ENCODE measurements at places on chromosomes 3 and 15.

- no peak for DNase-seq
These were observed 15.9 kb upstream of the MFSD1 start for GRCh38 chr3:158785972-158786371.

- DNase-seq: no peak
These were observed 48.6 kb downstream of the CHP1 start for GRCh38 chr15:41279535-41280283.

GRCh38 chr3:127342735-127343134 is 54.9 kb upstream of the PRR20G start:
- no peak for DNase-seq

DNA sequence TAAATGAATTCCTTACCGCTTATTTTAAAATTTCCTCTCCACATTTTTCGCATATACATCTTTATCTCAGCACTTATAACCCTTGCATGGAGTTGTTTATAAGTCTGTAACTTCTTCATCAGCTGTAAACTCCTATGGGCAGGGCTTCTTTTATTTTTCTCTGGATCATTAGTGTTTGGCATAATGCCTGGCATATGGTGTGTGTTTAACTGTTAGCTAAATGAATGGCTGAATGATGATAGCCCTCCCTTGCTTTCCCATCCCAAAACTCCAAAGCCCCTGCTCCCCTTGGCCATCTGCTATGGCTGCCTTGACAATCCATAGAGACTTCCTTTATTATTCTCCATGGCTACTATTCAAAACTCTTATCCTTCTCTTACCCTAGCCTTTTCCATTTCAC is 48.1 kb upstream of the SEMA6D start:
- DNase-seq: peak; percentile 11

- peak; percentile 84 for DNase-seq
These were observed 208.4 kb upstream of the NANOGP8 start for GRCh38 chr15:35293353-35294130.

- DNase-seq: no peak
These were observed 20.0 kb upstream of the IREB2 start for GRCh38 chr15:78417754-78418630.

- DNase-seq: no peak
These were observed 15.7 kb downstream of the C3orf33 start for GRCh38 chr3:155790272-155790925.

- peak; percentile 30 for DNase-seq
These were observed 555 bp downstream of the ATP11B start for GRCh38 chr3:182793663-182794454.

- no peak for DNase-seq
These were observed 23.6 kb downstream of the ZBTB38 start for GRCh38 chr3:141391991-141392316.

DNA sequence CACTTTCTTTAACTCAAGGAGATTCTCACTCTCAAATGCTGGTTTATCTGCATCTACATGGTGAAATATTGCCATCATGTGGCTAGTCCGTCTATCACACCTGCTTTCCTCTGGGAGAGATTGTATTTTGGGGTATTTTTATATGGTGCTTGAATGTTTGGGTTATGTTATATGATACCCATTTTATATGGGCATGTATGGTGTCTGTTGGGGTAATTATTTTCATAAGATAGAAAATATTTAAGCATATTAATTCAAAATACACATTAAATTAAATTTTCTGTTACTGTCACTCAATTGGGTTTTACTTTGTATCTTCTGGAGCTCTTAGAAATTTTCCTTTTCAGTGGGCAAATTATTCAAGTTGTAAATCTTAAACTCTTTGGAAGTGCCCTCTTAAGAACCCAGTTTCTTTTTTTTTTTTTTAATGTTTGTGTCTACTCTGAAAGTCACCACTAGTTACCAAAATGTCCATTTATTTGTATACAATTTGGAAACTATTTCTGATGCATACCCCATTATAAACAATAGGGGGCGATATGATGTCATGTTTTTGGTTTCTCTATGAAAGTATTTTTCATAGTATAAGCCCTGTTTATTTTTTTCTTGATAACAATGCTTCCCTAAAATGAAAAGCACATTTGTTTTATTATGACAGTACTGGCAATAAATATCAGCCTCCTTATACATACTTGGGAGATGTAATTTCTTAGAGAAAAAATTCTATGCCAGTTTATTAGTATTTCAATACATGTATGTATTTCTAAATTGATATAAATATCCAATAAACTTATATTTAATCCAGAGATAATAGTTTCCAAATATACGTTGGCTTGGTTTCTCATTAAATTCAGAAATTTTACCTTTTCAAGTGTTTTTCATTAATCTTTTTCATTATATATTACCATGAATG is 36.1 kb upstream of the PLSCR5 start:
- DNase-seq: peak; percentile 69

DNA sequence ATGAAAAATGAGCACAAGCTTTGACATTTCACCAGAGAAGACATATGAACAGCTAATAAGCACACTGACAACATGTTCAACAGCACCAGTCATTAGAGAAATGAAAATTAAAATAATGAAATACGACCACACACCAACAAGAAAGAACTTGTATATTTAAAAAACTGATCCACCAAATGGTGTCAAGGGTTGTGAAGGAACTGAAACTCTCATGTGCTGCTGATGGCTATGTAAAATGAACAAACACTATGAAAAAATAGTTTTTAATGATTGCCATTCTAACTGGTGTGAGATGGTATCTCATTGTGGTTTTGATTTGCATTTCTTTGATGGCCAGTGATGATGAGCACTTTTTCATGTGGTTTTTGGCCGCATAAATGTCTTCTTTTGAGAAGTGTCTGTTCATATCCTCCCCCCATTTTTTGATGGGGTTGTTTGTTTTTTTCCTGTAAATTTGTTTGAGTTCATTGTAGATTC is 193.8 kb downstream of the SCAPER start:
- DNase-seq: no peak

- no peak for DNase-seq
These were observed 222.3 kb downstream of the MEIS2 start for GRCh38 chr15:36877796-36878683.

DNA sequence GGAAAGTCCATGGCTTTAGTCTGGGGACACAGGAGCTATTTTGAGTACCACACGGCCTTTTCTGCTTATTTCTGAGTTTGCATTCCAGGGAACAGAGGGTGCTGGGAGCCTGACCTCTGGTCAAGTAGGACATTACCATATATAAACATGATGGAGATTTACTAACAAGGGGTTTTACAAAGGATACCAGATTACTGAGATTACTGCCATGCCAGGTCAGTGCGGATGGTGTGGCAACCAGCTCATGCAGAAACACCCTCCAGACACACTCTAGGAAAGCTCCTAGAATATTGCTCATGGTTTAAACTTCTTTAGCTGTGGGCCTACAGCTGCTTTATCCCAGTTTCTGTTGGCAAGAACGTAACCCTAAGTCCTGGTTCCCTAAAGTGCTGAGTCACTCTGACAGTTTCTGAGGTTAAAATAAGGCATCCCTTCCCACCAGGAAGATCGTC is 54.3 kb upstream of the AGTR1 start:
- DNase-seq: peak; percentile 70

DNA sequence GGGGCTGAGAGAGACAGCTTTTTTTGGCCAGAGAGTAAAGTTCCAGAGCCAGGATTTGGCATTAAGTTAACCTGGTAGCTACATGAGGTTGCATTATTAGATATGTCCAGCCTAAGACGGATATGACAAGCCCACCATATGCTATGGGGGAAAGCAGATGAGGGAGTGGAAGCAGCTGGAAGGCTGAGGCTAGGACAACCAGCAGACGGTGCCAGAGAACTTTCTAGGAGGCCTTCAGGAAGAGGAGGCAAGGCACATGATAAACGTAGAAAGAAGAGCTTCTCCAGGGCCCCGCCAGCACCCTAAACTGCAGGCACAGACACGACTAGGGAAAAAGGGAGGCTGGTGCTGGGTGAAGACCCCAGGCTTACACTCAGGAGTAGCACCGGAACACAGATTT is 87.0 kb downstream of the CTNNB1 start:
- no peak for DNase-seq

GRCh38 chr3:190504354-190505125 is 9.3 kb upstream of the IL1RAP start:
- DNase-seq: no peak

DNA sequence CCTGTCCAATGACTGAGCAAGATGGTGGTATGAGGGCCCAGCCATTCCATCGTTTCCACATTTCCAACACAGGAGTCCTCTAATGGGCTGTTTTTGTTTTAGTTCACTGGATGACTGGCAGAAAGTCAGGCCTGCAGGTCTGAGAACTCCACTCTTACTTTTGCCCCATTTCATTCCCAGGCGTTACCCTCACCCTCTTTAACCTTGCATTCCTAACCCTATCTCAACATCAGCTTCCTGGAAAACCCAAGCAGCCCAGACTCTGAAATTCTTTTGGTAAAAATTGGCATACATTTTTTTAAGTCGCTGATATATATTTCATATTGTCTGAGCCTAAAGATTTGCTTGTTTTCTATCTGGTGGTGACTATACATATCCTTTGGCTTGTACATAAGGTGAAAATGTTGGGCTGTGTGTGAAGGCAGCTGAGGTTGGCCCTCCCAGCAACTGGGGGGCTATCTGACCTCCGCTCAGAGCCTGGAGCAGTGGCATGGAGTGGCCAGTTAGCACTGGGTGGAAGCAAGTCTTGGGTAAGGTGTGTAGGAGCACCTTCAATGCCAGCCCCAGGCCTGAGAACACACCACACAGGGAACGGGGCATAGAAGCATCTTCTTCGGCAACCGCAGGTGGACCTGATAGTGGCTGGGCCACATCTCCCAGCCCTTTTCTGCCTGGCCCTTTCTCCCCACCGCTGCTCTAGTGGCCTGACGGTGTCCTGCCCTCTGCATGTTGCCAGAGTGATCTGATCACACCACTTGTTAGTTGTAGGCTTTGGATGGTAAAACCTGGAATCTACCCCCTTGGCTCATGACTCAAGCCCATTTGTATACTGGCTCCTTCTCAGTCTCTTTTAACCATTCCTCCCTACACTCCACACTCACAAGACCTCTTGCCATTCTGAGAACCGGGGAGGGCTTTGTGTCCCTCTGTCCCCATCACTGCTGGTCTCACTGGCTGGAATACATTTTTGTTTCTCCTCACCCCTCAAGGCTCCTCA is 50.0 kb downstream of the AMOTL2 start:
- DNase-seq: no peak

- no peak for DNase-seq
These were observed 225.6 kb upstream of the STRIT1 start for GRCh38 chr3:155519078-155519477.

DNA sequence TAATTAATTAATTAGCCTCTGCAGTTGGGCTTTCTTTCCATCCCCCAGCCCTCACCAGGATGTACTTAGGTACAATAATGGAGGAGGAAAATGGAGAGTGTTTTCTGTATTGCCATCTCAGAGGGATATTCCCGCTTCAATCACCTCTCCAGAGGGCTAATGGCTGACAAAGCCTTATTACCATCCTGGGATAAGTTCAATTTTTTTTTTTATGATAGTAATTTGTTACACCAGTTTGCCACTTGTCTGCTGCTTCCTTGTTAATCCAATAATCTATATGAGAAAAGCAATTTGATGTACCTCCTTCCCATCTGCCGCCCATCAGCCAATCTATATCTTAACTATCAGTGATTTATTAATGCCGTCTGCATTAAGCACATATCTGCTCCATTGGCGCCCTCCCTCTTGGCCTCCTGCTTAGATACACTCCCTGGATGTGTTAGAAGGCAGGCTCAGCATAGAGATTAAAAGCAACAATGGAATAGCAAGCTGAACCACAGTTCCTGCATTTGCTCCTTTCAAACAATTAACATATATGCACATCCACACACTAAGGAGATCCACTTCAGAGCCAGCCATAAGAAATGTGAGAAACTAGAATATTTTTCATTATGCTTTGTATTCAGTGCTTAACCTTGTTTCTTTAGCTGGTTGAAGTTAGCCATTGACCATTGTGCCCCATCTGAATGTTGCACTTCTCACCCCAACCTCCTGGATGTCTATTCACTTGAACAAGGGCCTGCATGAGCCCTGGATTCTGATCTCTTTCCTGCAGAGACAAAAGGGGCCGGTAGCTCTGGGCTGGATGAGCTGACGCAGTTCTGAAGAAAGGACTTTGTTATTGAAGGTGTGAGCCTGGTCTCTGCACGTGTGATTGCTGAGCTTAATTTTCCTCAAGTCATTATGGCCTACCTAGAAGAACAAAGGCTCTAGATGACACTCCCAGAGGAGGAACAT is 237.3 kb upstream of the GAP43 start:
- no peak for DNase-seq

DNA sequence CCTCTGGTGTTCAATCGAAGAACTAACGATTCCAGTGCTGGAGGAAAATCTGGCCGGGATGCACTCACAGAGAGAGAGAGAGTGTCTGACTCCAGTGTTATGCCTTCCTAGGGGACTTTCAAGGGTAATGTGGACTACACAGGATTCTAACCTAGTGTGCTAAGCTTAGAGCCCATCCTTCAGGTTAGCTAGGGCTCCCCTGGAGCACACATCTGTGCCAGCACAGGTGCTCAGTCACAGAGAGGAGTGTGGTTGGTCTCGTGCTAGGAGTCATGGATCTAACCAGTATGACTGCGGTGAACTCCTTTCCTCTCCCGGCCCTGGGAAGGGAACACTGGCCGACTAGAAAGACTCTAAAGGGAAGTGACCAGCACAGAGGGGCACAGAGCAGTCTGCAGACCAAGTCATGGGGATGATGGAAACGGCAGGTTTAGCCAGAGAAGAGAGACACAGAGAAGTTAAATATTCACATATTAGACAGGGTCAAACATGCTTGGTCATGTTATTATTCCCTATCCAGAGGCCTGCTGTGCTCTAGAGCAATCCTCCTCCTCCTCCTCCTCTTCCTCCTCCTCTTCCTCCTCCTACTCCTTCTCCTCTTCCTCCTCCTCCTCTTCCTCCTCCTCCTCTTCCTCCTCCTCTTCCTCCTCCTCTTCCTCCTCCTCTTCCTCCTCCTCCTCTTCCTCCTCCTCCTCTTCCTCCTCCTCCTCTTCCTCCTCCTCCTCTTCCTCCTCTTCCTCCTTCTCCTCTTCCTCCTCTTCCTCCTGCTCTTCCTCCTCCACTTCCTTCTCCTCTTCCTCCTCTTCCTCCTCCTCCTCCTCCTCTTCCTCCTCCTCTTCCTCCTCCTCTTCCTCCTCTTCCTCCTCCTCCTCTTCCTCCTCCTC is 280.3 kb downstream of the XXYLT1 start:
- no peak for DNase-seq

GRCh38 chr3:160106905-160107861 is 118.0 kb upstream of the C3orf80 start:
- no peak for DNase-seq

GRCh38 chr15:33788906-33789540 is 179.3 kb upstream of the CHRM5 start:
- peak; percentile 11 for DNase-seq

- DNase-seq: no peak
These were observed 10.6 kb upstream of the CD96 start for GRCh38 chr3:111531446-111531845.
